T-helper 1 cell (primary cell): ENCODE measurements at places on chromosomes 5 and 9.
A peak's percentile ranks its signal among the peaks of the same experiment; 100 is the strongest.

GRCh38 chr9:90857855-90858254 lies 56.2 kb downstream of the SYK start:
- DNase-seq, result no peak

DNA sequence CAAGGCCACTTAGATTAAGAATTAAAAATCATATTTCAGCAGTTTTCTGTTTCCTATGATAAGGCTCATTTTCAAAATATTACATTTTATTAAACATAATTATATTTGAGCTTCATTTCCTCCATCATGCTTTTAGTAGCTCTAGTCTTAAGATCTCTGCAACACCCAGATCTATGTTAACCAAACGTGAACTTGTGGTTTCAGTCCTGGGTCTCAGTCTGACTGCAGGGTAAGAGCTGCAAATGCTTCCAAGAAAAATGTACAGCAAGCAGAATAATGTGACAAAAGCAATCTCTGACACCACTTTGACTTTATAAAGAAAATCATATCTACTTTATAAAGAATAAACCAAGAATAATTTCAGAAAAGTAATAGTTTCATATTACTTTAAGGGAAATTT lies 512.4 kb downstream of the SEMA5A start:
- no peak for DNase-seq

DNA sequence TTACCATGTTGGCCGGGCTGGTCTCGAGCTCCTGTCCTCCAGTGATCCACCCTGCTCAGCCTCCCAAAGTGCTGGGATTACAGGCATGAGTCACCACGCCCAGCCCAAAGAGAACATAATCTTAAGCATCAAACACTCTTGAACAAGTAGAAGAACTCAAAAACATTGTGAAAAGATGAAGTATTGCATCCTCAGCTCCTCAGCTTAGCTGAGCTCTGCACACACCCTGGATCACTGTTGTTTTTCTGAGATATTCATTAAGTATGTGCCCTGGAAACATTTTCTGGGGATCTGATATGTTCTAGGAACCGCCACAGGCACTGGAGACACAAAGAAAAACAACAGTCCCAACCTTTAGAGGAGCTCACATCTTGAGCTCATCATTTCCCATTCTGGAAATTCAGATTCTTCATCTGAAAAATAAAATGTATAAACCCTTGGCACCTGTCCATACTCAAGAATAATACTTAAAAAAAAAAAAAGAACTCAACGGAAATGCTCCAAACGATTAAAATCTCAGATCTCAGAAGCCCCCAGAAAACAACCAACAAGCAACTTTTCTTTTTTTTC lies 62.2 kb upstream of the ZNF462 start:
- DNase-seq, result no peak

DNA sequence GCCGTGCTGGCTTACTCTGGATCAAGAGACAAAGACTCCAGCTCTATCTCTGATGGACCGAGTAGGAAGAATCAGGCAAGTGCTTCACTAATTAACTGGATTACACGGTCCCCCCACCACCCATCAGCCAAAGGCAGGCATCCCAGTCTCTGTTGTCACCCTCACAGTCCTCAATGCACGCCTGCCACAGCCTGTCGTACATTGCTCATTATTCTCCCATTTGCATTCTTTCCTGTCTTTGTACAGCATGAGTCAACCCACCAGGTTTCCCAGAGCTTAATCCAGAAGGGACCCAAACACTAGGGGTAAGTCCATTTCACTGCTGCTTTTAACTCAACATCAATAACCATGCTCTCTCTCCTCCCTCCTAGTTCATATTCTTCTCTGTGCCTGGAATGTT lies 44.4 kb downstream of the PCA3 start:
- no peak for DNase-seq

GRCh38 chr9:91089405-91090129 lies 272.2 kb downstream of the AUH start:
- DNase-seq, result no peak

DNA sequence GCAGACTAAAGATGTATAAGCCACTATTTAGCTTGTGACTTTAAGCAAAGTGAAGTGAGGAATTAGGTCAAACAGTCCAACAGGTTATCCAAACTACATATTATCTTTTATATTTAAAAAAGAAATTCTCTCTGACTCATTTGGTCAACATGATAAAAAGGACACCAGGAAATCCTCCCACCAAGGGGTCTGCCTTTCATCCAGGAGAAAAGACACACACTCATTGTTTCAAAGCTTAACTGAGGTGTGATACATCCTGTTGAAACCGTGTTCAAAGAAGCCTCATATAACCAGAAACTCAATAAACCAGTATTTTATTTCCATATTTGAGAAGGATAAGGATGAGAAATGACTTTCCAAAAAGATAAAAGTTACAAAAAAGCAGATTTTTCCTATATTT lies 417.1 kb downstream of the HCN1 start:
- no peak for DNase-seq

DNA sequence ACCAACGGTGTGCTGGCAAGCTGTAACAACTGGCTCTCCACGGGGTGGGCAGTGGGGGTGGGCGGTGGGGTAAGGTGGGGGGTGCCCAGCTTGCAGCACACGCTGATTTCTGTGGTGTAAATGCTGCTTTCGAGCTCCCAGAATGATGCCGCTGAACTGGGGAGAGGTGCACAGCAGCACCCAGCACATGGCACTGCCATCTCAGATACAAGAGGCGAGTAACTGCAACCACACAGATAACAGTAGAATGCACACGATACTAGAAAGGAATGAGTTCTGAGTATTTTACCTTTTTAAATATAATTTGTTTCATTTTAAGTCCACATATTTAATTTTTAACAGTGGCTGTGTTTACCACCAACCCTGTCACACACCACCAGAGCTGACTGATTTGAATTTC lies 87.9 kb downstream of the SEMA4D start:
- DNase-seq, result no peak

DNA sequence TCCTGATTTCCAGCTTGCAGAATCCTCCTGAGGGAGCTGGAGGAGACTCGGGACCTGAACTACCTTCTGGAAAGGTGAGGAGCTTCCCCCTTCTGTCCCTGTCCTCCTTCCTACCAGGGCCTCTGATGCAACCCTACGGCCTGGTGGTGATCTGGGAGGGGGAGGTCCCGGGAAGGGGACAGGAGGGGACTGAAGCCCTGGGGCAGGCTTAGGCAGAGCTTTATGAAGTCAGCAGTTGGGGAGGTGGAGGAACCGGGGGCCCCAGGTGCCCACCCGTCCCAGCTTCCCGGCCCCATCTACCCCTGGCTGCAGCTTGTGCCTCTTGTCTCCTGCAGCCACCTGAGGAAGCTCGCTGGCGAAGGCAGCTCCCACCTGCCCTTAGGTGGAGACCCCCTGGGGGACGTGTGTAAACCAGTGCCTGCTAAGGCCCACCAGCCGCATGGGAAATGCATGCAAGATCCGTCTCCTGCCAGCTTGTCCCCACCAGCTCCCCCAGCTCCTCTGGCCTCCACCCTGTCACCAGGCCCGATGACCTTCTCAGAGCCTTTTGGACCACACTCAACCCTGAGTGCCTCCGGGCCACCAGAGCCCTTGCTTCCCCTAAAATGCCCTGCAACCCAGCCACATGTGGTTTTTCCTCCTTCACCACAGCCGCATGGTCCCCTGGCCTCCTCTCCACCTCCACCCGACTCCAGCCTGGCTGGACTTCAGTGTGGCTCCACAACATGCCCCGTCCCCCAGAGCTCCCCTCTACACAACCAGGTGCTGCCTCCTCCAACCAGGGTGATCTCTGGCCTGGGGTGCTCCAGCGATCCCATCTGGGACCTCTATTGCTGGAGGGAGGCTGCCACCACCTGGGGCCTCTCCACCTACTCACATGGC lies 2.1 kb downstream of the SPATA31E1 start:
- DNase-seq, result no peak

DNA sequence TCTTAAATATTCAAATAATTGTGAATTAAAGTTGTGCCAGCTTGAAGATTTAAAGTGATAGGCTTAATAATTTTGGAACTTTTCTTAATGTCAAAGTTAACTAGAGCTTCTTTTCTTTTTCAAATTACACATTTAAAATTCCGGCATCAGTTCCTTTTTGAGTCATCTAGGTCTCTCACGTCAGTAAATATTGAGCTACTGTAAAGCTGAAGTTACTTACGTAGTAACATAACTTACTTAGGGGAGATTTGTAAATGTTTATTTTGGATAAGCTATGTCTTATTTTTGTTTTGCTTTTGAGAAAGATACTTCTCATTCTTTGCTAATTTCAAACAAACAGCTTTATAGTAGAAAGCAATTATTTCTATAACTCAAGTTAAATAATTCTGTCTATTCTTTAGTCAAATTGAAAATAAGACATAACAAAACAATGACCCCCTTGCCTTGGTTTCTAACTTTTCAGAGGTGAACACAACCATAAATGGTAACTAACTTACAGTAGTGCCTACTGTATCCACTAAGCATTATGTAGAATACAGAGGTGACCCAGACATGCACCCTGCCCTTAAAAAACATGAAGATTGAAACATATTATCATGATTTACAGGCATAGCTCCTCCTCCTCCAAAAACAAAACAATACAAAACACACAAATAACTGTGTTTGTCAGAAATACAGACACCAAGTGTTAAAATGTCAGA lies 29.8 kb downstream of the CD274 start:
- no peak for DNase-seq

GRCh38 chr5:172806897-172807672 lies 27.0 kb upstream of the ERGIC1 start:
- peak; percentile 77 for DNase-seq

GRCh38 chr9:119091074-119091473 lies 278.2 kb downstream of the BRINP1 start:
- no peak for DNase-seq

DNA sequence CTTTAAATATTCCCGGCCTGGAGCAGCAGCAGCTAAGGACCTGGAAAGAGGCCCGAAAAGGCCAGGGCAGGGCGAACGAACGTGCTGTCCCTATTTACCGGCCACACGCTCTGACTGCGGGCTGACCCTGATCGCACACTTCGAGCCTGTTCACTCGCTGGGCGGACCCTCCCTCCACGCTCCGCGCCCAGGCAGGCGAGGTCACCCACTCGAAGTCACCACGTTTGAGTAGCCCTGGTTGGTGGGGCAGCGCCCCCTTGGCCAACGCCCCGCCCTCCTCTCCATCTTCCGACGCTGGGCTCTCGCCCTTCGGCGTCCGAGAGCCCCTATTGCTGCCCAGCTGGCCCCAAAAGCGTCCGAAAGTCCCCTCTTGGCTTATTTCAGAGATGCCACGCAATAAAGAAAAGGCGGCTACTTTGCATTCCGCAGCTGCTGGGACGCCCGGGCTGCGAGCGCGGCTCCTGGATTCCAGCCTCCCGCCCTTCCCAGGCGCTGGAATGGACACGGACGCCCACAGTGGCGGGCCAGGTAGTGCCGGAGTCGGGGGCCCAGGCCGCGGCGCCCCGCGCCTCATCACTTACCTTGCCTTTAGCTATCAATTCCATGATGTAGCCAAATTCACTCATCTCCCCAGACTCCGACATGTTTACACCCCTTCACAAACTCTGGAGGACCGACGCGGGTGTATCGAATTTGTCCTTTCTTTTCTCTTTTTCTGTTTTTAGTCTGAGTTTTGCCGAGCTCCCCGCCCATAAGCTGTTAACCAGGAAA lies 9.9 kb upstream of the TRIM36 start:
- DNase-seq, result no peak

DNA sequence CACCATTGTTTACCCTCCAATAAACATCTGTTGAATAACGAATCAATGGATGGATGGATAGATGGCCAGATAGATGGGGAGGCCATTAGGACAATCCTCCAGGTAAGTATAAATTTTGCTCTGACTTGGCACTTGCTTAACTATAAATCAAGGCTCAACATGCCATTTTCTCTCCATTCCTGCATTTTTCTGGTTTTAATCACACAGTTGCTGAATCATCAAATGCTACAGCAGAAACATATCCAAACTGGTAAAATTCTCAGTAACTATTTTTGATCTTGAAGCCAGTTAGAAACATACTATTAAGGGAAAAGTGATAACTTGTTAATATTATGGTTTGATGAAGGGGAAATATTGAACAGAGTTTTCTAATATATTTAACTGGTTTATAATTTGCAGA lies 71.5 kb upstream of the MTAP start:
- no peak for DNase-seq

DNA sequence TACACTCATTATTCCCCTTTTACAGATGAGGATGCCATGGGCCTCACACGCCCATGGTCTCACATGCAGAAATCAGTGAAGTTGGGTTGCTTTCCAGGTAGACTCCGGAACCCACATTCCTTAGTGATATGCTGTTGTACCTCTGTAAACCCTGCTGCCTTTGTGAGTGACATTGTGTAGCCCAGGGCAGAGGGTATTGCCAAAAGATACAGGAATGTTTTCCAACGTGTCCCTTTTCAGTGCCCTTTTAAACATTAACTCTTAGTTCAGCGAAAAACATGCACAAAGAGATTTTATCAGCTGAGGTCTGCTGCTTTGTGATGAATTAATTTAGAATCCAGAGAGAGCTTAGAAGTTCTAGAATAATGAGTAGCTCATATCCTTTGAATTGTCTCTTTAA lies 38.3 kb upstream of the TRMT10B start:
- no peak for DNase-seq

- DNase-seq, result no peak
Observed at GRCh38 chr5:181008136-181008535, 19.5 kb downstream of the BTNL3 start.

GRCh38 chr9:82081496-82081895 lies 92.9 kb downstream of the SPATA31D1 start:
- no peak for DNase-seq

DNA sequence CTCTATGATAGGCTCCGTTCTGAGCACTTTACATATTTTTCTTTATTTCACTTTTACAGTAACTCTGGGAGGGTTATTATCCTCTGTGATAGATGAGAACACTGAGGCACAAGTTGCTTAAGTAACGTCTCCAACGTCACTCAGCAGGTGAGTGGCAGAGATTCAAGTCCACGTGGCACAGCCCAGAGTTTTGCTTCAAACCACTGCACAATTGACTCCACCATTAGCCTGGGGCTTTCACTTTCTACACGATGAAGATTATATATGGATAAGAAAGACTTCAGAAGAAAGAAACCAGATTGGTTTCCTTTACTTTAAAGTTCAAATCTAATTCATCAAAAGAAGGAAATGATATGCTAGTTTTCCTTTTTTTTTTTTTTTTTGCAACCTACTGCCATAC lies 245.9 kb downstream of the SYK start:
- no peak for DNase-seq

- no peak for DNase-seq
Observed at GRCh38 chr5:173851595-173852243, 36.4 kb upstream of the CPEB4 start.

DNA sequence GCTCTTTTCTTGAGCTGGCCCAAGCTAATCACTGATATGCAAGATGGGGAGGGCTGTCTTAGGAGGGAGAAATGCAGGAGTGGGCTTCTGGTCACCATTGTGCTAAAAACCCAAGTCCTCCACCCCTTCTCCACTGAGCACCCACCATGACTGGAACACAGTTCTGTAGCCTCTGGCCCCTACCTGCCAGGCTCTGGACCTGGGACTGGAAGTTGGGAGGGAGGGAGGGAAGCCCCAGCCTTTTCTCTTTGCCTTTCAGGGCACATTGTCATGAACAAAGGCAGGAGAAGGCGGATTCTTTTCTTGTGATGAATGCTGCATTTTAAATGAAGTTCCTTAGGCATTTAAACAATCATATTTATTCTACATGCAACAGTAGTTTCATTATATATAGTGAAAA lies 559.1 kb upstream of the TRPC7 start:
- DNase-seq, result no peak
